Esophagus squamous epithelium (tissue), 5 donors: ENCODE measurements at places on chromosomes 11 and 22.

- no peak for DNase-seq
Measured at GRCh38 chr11:59678118-59678812, 9.4 kb upstream of the PATL1 start.

GRCh38 chr22:20503816-20504215, 3.6 kb upstream of the MED15 start:
- DNase-seq, result no peak

DNA sequence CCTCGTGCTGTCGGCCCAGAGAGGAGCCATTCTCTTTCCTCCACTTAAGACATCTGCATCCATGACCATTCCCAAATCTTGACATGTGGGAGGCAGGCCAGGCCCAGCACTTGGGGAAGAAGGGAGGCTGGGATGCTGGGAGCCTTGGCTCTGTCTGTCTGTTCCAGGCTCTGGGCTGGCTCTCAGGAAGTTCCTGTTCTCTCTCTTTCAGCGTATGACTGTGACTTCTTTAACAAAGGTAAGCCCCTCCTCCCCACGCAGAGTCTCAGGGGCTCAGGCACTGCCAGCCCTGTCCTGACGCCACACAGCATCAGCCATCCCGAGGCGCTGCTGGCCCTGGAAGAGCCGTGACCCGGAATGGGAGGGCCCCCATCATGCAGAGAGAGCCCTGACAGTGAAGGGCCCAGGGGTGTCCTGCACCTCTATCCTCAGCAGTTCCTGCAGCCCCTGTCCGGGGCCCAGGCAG, 52.4 kb downstream of the OTOG start:
- no peak for DNase-seq

- no peak for DNase-seq
Measured at GRCh38 chr11:13222285-13222684, 55.3 kb upstream of the BMAL1 start.

GRCh38 chr22:20523086-20523983, 15.9 kb downstream of the MED15 start:
- no peak for DNase-seq
